Activated CD4-positive, CD25-positive, alpha-beta regulatory T cell (primary cell): ENCODE measurements at places on chromosomes 13 and 19.

DNA sequence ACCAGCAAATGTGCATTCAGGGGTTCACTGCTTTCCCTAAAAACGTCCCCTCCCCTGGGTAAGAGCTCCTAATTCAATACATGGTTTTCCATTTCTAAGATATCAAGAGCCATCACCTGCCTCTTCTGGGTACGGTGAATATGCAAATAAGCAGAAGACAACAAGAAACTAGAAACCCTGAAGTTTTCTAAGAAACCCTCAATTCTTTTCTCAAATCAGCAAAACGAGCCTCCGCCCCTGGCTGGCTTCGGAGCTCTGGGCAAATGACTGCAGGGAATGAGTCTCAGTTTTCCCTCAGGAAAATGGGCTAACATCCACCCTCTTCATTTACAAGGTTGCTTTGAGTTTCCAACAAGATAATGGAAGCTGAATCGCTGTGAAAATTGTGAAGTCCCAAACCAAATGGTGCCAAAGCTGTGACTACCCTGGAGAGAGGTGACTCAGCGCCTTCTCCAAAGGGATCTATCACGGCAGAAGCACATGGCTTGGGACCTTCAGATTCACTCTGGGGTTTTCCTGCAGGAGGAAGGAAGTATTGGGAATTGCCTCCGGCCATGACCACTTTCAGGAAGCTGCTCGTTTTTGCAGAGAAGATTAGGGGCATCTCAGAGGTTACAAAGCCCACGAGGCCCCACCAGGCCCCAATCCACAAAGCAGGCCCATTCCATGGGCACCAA lies 26.6 kb downstream of the KLF2 start:
- no peak for DNase-seq

DNA sequence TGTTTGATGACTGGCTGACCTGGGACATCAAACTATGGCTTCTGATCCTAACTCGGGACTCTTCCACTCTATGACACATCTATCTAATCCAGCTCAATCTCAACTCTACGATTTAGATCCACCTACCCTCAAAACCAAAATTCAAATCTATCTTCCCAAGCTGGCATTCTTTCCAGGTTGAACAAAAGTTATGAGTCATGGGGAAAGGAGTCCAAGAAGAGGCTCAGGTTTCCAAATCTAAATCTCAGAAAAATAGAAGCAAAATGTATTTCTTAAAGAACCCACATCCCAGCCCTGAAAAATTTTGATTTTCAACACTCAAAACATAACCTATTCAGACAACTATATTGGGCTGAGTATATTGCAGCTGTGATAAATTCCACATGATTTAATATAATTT lies 143.9 kb upstream of the IPO5 start:
- DNase-seq: no peak

DNA sequence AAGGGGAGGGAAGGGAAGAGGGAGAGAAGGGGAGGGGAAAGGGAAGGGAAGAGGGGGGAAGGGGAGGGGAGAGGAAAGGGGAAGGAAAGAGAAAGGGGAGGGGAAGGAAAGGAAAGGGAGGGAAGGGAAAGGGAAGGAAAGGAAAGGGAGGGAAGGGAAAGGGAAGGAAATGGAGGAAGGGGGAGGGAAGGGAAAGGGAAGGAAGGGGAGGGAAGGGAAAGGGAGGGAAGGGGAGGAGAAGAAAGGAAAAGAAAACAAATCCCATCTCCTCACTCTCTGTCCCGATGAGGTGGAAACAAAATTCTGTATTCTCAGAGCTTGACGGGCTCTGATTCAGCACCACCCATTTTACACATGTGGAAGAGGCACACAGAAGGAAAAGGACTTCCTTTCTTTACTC lies 51.4 kb upstream of the SIN3B start:
- no peak for DNase-seq

DNA sequence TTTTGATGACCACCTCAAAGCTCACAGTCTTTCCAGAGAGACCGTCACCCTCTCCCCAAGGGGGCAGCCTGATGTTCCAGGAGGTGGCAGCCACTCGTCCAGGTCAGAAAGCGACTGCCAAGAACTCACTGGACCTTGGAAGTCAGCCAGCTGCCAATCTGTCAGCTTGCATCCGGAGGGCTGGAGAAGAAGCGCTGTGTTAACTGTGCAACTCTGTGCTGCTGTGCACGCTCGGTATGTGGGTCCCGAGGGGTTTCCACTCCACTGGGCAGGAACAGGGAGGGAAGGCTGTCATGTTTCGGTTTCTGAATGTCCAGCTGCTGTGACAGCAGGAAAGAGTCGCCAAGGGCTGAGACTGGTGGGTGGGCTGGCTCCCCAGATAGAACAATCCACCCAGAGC lies 89.2 kb downstream of the CACNA1A start:
- no peak for DNase-seq
